ENCODE measurements at places on chromosomes 13 and 19. TPM values are rescaled to one million over a fixed set of nuclear protein-coding genes. Genes with fewer than 3 reads are reported as not detected.

The ZNF763 gene
- 0.90 TPM for total RNA-seq

The ZNF525 gene
- 6.7 TPM for total RNA-seq

The ENOX1 gene
- total RNA-seq = 1.9 TPM

The C19orf85 gene
- not detected for total RNA-seq

The LGALS7B gene
- not detected for total RNA-seq

The RAB20 gene
- 3.8 TPM for total RNA-seq

The MYPOP gene
- 0.28 TPM for total RNA-seq

The HCN2 gene
- 0.72 TPM for total RNA-seq

The BEST2 gene
- not detected for total RNA-seq

Measured in IMR-90 (cell line).